T-cell (primary cell): ENCODE measurements at places on chromosomes 16 and 17.

- no peak for DNase-seq
- no peak overlapping the region for H3K4me3 ChIP-seq
- H3K27ac ChIP-seq: no peak overlapping the region
- H3K36me3 ChIP-seq: no peaks in the 10 kb centered on the region
Observed at GRCh38 chr16:46731691-46732555, 16.2 kb downstream of the MYLK3 start.

- no peaks in the 10 kb centered on the region for H3K27me3 ChIP-seq
- no peak overlapping the region for H3K4me3 ChIP-seq
- DNase-seq: no peak
- H3K27ac ChIP-seq: no peak overlapping the region
- no peaks in the 10 kb centered on the region for H3K36me3 ChIP-seq
Observed at GRCh38 chr17:48655913-48656312, 29.8 kb upstream of the HOXB9 start.

GRCh38 chr17:80449194-80449929 is 27.0 kb downstream of the NPTX1 start:
- H3K4me3 ChIP-seq: no peak overlapping the region
- peaks cover 8% of the 10 kb centered on the region for H3K4me1 ChIP-seq
- no peak for DNase-seq
- H3K27ac ChIP-seq: no peak overlapping the region

DNA sequence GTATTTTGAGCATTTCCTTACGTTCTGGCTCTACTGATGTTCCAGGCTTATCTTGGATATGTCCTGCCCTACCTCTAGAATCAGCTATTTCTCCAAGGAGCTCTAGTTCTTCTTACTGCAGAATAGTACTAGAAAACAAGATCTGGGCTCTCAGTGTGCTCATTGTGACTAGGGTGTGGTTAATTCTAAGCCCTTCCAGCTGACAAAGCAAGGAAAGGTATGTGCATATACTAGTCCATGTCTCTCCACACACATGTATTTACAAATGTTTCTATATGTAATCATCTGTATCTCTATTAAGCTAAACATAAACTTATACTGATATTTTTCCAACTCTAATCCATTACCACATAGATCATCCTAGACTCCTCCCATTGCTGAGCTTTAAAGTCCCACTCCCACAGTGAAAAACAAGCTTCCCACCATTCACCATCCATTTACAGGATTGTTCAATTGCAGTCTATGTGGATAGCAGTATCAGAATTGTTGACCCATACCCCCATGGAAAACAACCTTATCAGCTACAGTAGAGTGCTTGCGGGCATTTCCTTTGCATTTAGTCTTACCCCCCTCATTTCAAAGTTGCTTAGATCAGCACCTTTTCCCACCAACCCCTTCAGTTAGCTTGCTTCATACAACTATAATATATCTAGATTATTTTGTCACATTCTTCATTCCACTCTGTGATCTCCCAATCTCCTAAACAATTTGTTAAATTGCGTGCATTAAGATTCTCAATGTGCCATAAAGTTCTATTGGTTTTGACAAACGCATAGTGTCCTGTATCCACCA is 194.5 kb downstream of the SOX9 start:
- no peaks in the 10 kb centered on the region for H3K36me3 ChIP-seq
- no peak for DNase-seq
- H3K27me3 ChIP-seq: no peaks in the 10 kb centered on the region
- H3K4me1 ChIP-seq: no peaks in the 10 kb centered on the region
- H3K4me3 ChIP-seq: no peak overlapping the region

DNA sequence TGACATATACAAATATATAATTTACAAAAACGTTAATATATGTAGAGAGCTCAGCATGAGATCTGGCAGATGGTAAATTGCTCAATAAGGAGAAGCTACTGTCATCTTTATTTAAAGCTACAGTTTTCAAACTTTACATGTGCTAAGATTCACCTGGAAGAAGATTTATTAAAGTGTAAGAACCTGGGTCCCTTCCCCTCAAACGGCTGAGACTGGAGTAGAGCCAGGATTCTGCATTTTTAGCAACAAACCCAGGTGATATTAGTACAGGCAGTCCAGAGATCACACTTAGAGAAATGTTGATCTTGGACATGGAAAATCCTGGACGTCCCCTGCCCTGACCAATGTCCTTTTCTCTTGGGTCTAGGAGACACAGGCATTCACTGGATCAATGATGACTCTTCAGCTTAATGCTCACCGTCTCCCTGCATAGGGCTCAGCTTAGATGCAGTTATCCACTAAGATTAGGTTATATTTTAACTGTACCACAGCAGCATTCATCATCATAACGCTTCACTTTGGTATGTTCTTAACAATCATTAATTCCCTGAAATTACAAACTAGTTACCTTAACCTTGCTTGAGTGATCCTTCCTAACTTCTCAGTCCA is 20.4 kb downstream of the CDR2 start:
- no peaks in the 10 kb centered on the region for H3K27me3 ChIP-seq
- H3K4me3 ChIP-seq: no peak overlapping the region
- no peak for DNase-seq
- H3K27ac ChIP-seq: peak overlapping the region; percentile 46

GRCh38 chr17:80802626-80803450 is 188.8 kb upstream of the CHMP6 start:
- H3K36me3 ChIP-seq: peaks cover 16% of the 10 kb centered on the region
- H3K4me1 ChIP-seq: peaks cover 4% of the 10 kb centered on the region
- H3K4me3 ChIP-seq: no peak overlapping the region
- no peak overlapping the region for H3K27ac ChIP-seq
- H3K27me3 ChIP-seq: no peaks in the 10 kb centered on the region
- DNase-seq: no peak

DNA sequence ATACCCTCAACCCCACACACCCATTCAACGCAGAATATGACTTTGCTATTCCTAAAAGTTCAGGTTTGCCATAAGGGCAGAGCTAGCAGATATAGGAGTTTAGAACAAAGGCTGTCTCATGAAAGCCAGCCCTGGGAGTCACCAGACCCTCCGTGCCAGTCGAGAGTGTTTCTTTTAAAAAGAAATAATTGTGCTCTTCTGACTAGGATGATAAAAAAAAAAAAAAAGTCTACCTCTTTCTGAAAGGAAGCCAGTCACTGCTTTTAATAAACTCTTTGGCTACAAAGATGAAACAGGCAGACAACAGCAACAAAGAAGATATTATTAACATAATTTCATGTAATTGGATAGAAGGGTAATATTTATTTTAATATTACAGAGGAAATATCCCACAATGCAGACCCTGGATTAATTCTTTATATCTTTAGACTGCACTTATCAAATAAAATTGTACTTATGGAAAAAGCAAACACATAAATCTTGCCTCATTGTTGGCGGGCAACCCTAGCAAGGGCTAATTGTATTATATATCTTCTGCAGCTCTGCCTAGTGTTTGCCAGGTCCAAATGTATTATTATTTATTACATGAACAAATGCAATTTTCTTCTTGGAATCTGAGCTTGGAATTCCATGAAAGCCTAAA is 277.5 kb upstream of the DYNLRB2 start:
- DNase-seq: no peak
- no peaks in the 10 kb centered on the region for H3K4me1 ChIP-seq
- peaks cover 4% of the 10 kb centered on the region for H3K27me3 ChIP-seq
- H3K36me3 ChIP-seq: no peaks in the 10 kb centered on the region
- H3K27ac ChIP-seq: no peak overlapping the region

- H3K4me1 ChIP-seq: no peaks in the 10 kb centered on the region
- H3K27ac ChIP-seq: no peak overlapping the region
- DNase-seq: no peak
- H3K36me3 ChIP-seq: no peaks in the 10 kb centered on the region
Observed at GRCh38 chr16:16960785-16961184, 510.0 kb downstream of the XYLT1 start.

GRCh38 chr17:61396586-61397085 is 3.0 kb upstream of the TBX2 start:
- H3K27ac ChIP-seq: no peak overlapping the region
- no peak overlapping the region for H3K4me3 ChIP-seq
- peaks cover 45% of the 10 kb centered on the region for H3K4me1 ChIP-seq
- H3K36me3 ChIP-seq: no peaks in the 10 kb centered on the region
- no peak for DNase-seq
- peaks cover 81% of the 10 kb centered on the region for H3K27me3 ChIP-seq

DNA sequence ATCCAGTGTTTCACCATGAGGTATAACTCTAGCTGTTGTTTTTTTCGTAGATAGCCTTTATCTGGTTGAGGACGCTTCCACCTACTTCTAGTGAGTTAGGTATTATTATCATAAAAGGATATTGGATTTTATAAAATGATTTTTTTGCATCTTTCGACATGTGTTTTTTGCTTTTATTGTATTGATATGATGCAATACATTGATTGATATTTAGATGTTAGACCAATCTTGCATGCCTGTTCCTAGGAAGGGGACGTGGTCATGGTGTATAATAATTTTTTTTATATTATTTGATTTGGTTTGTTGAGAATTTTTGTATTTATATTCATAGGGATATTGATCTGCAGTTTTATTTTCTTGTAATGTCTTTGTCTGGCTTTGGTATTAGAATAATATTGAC is 193.3 kb downstream of the HS3ST3B1 start:
- DNase-seq: no peak
- H3K36me3 ChIP-seq: no peaks in the 10 kb centered on the region
- H3K4me3 ChIP-seq: no peak overlapping the region
- no peaks in the 10 kb centered on the region for H3K4me1 ChIP-seq

- H3K4me1 ChIP-seq: no peaks in the 10 kb centered on the region
- no peak overlapping the region for H3K27ac ChIP-seq
- no peak for DNase-seq
- H3K4me3 ChIP-seq: no peak overlapping the region
Observed at GRCh38 chr16:69005641-69006355, 99.7 kb upstream of the HAS3 start.

GRCh38 chr17:12619459-12620199 is 46.1 kb upstream of the MYOCD start:
- no peak overlapping the region for H3K4me3 ChIP-seq
- no peaks in the 10 kb centered on the region for H3K36me3 ChIP-seq
- DNase-seq: no peak
- no peaks in the 10 kb centered on the region for H3K4me1 ChIP-seq
- H3K27ac ChIP-seq: no peak overlapping the region

GRCh38 chr17:1605681-1606351 is 22.8 kb downstream of the SLC43A2 start:
- no peak for DNase-seq
- H3K27ac ChIP-seq: no peak overlapping the region
- H3K36me3 ChIP-seq: no peaks in the 10 kb centered on the region

DNA sequence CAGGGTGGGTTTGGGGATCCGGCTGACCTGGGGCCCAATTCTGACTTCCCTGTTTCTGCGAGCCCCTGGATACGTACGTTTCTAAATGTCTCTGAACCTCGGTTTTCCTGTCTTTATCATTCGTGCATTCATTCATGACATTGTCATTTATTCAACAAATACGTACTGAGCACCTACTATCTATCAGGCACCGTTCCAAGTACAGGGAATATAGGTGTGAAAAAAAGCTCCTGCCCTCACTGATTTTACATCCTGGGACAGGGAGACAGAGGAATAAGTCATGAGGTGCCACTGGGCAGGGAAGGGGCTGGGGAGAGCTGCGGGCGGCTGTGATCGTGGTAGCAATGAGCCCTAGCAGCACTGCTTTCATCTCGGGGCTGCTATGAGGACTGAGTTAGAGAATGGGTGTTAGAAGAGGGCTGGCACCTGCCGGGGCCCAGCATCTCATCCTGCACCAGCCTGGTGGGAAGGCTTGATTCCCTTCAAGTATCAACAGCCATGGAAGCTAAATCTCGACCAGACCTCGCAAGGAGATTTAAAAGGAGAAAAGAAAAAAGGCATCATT is 88.3 kb upstream of the DNAH17 start:
- DNase-seq: no peak
- peak overlapping the region; percentile 57 for H3K27ac ChIP-seq
- H3K36me3 ChIP-seq: peaks cover 3% of the 10 kb centered on the region

GRCh38 chr17:64326420-64327054 is 63.5 kb upstream of the TEX2 start:
- H3K36me3 ChIP-seq: peaks cover 22% of the 10 kb centered on the region
- H3K27me3 ChIP-seq: no peaks in the 10 kb centered on the region
- no peak for DNase-seq
- peak overlapping the region; percentile 38 for H3K27ac ChIP-seq
- H3K4me1 ChIP-seq: peaks cover 23% of the 10 kb centered on the region
- H3K4me3 ChIP-seq: no peak overlapping the region

DNA sequence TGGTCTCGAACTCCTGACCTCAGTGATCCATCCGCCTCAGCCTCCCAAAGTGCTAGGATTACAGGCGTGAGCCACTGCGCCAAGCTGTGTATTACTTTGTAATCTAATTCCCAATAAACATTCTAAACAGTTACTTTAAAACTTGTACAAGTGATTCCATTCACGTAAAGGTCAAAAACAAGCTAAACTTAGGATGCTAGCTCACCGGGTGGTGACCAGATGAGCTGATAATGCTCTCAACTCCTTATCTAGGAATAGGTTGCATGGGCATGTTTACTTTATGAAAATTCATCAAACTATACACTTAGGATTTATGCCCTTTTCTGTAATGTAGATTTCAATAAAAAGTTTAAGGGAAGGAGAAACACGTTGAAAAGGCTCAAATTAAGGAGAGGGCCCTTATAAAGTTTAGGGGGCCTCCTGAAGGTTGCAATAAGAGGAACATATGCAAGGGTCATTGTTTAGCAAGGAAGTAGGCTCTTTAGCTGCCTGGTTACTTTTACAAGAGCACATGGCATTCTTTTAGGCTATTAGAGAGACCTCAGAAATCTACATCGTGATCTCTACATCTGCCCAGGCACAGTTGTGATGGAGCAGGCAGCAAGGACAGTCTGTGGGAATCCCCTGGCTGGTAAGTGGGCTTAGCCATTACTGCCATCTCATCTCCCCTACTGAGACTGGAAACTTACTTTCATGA is 13.3 kb downstream of the CDR2 start:
- DNase-seq: no peak
- H3K4me1 ChIP-seq: peaks cover 44% of the 10 kb centered on the region
- H3K27me3 ChIP-seq: no peaks in the 10 kb centered on the region
- H3K27ac ChIP-seq: peak overlapping the region; percentile 45

- no peaks in the 10 kb centered on the region for H3K4me1 ChIP-seq
- DNase-seq: no peak
- H3K27ac ChIP-seq: no peak overlapping the region
- no peaks in the 10 kb centered on the region for H3K36me3 ChIP-seq
Observed at GRCh38 chr17:27536781-27537180, 80.5 kb downstream of the KSR1 start.
